Ovary (tissue), 10 donors: ENCODE measurements at places on chromosomes 3 and 15. TPM values are rescaled to one million over a fixed set of nuclear protein-coding genes. Genes with fewer than 3 reads are reported as not detected.
A peak's percentile ranks its signal among the peaks of the same experiment; 100 is the strongest.

GRCh38 chr15:53836618-53837017 lies 77.2 kb upstream of the WDR72 start:
- H3K4me1 ChIP-seq = no peaks in the 10 kb centered on the region
- no peaks in the 10 kb centered on the region for H3K27me3 ChIP-seq
- no peak overlapping the region for H3K27ac ChIP-seq
- no peak overlapping the region for H3K4me3 ChIP-seq

ENTPD3 gene
- 0.81 TPM for total RNA-seq

GRCh38 chr3:166554023-166554422 lies 716.8 kb upstream of the BCHE start:
- no peak overlapping the region for H3K4me3 ChIP-seq
- no peak overlapping the region for H3K27ac ChIP-seq
- no peaks in the 10 kb centered on the region for H3K36me3 ChIP-seq
- no peaks in the 10 kb centered on the region for H3K4me1 ChIP-seq
- no peaks in the 10 kb centered on the region for H3K27me3 ChIP-seq
- DNase-seq = no peak

- no peaks in the 10 kb centered on the region for H3K36me3 ChIP-seq
- no peak overlapping the region for H3K4me3 ChIP-seq
Measured at GRCh38 chr3:28726840-28727239, 378.2 kb upstream of the AZI2 start.

DNA sequence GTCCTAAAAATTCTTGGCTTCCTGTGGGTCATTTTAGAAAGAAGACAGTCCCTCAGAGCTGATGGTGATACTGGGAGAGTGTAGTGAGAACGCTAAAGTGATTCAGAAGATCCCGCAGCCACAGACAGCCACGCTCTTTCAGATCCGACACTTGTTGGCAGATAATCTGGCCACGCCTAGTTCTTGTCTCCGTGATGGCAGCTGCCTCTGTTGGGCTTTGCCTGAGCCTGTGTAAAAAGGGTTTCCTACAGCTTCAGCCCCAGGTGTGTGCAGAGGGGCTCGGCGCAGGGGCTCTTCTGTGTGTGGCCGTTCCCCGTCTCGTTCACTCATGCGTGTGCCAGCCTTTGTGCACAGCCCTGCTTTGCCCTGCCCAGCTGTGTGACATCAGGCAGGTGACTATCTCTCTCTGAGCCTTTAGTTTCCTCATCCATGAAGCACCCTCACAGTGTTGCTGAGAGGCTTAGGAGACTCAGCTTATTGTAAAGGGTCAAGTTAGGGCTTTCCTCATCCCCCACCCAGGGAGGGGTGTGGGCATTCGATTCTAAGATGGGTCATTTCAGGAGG lies 6.3 kb downstream of the IRAK2 start:
- H3K4me3 ChIP-seq = no peak overlapping the region
- no peak for DNase-seq
- no peaks in the 10 kb centered on the region for H3K4me1 ChIP-seq
- no peak overlapping the region for H3K27ac ChIP-seq

MUC20 gene
- total RNA-seq = 12.8 TPM

NDUFB4 gene
- total RNA-seq = 84.4 TPM

GRCh38 chr15:79896131-79896633 lies 632 bp downstream of the MTHFS start:
- no peaks in the 10 kb centered on the region for H3K4me1 ChIP-seq
- H3K27ac ChIP-seq = peak overlapping the region; percentile 77
- H3K27me3 ChIP-seq = no peaks in the 10 kb centered on the region
- DNase-seq = no peak

GRCh38 chr3:188319569-188319968 lies 165.6 kb downstream of the LPP start:
- no peak overlapping the region for H3K27ac ChIP-seq
- H3K4me3 ChIP-seq = no peak overlapping the region
- no peak for DNase-seq
- H3K36me3 ChIP-seq = no peaks in the 10 kb centered on the region

PLA2G4D gene
- not detected for total RNA-seq

- H3K27me3 ChIP-seq = no peaks in the 10 kb centered on the region
- H3K4me1 ChIP-seq = no peaks in the 10 kb centered on the region
- no peaks in the 10 kb centered on the region for H3K36me3 ChIP-seq
- H3K27ac ChIP-seq = no peak overlapping the region
- DNase-seq = no peak
- no peak overlapping the region for H3K4me3 ChIP-seq
Measured at GRCh38 chr15:85415783-85416182, 35.4 kb downstream of the AKAP13 start.

GRCh38 chr3:190044142-190044541 lies 76.6 kb downstream of the P3H2 start:
- H3K27me3 ChIP-seq = no peaks in the 10 kb centered on the region
- peaks cover 5% of the 10 kb centered on the region for H3K4me1 ChIP-seq
- DNase-seq = no peak
- no peak overlapping the region for H3K27ac ChIP-seq
- H3K4me3 ChIP-seq = no peak overlapping the region
- no peaks in the 10 kb centered on the region for H3K36me3 ChIP-seq

MYNN gene
- total RNA-seq = 23.6 TPM

DNA sequence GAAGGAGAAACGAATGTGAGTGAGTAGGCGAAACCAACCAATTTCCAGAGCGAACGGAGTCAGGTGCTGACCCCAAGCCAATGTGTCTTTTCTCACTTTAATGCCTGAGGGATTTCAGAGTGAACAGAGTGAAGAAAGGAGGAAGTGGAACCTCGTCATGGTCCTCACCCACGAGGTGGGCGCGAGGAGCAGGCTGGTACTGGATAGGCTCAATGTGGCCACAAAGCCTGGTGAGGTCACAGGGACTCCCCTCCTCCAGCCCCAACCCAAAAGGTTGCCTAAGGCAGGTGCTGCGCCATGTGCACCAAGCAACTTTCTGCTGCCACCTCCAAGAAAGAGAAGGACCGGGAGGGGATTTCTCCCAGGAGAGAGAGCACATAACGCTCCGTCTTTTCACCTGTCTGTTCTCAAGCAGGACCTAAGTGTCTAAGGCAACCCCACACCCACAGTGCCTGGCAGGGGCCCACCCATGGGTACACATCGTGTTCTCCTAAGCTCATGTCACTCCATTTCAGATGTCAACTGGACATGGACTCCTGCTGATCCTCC lies 3.8 kb downstream of the NRROS start:
- no peaks in the 10 kb centered on the region for H3K36me3 ChIP-seq
- DNase-seq = no peak
- H3K27me3 ChIP-seq = no peaks in the 10 kb centered on the region
- no peak overlapping the region for H3K4me3 ChIP-seq
- no peaks in the 10 kb centered on the region for H3K4me1 ChIP-seq
- no peak overlapping the region for H3K27ac ChIP-seq

DNA sequence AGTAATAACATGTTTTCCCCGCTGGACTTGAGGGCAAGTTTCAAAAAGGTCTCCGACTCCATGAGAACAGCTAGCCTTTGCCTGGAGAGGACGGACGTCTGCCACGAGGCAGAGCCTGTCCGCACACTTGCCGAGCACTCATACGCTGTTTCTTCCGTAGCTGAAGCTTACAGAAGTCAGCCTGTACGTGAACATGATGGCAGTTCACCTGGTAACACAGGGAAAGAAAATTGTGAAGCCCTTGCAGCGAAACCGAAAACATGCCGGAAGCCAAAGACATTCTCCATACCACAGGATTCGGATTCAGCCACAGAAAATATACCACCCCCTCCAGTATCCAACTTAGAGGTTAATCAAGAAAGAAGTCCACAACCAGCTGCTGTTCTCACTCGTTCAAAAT lies 43.9 kb upstream of the RASA2 start:
- no peaks in the 10 kb centered on the region for H3K27me3 ChIP-seq
- no peak overlapping the region for H3K27ac ChIP-seq
- H3K36me3 ChIP-seq = no peaks in the 10 kb centered on the region
- no peak for DNase-seq
- no peak overlapping the region for H3K4me3 ChIP-seq

UCN2 gene
- not detected for total RNA-seq

DNA sequence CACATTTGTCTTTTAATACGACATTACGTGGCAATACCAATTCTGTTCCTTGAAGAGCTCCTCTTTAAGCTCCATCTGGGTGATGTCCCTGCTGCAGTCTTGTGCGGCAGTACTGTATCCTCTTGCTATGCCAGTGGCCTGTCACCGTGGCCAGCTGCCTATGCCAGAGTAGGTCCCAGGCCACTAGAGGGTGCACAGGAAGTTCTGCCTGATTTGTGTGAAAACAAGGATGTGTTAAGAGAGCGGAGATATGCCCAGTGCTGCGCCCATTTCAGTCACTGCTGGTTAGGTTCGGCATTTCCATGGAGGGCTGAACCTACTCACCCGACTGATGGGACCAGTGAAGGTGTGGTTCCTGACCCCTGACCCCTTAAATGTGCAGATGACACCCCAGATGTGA lies 25.2 kb downstream of the NIPA1 start:
- H3K36me3 ChIP-seq = no peaks in the 10 kb centered on the region
- no peak for DNase-seq
- no peaks in the 10 kb centered on the region for H3K27me3 ChIP-seq

DNA sequence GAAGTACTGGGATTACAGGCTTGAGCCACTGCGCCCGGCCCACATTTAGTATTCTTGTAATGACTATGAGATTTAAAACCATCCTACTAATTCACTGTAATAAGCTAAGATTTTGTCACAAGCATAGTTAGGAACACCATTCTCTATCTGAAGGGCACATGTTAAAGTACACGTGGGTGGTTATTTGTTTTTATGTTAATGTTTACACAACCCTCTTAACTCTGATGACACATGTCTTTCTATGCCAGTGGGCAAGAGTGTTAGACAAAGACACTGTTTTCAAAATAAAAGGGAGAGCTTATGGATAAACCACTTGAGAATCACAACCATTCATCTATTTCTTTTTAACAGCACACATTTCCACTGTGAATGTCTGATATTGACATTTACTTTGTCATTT lies 537.6 kb upstream of the IL12A start:
- no peak for DNase-seq
- no peak overlapping the region for H3K4me3 ChIP-seq
- H3K4me1 ChIP-seq = no peaks in the 10 kb centered on the region
- no peak overlapping the region for H3K27ac ChIP-seq

SLCO3A1 gene
- total RNA-seq = 12.5 TPM

- no peak overlapping the region for H3K27ac ChIP-seq
- DNase-seq = no peak
Measured at GRCh38 chr3:179196098-179196497, 47.9 kb downstream of the PIK3CA start.

- peaks cover 3% of the 10 kb centered on the region for H3K4me1 ChIP-seq
- no peak overlapping the region for H3K4me3 ChIP-seq
- no peaks in the 10 kb centered on the region for H3K36me3 ChIP-seq
- no peak overlapping the region for H3K27ac ChIP-seq
Measured at GRCh38 chr3:56884387-56884786, 82.6 kb upstream of the ARHGEF3 start.

TEX55 gene
- not detected for total RNA-seq

MAGI1 gene
- 12.1 TPM for total RNA-seq

FGD5 gene
- total RNA-seq = 5.1 TPM

DBR1 gene
- 15.2 TPM for total RNA-seq

PRSS50 gene
- 0.40 TPM for total RNA-seq

DNA sequence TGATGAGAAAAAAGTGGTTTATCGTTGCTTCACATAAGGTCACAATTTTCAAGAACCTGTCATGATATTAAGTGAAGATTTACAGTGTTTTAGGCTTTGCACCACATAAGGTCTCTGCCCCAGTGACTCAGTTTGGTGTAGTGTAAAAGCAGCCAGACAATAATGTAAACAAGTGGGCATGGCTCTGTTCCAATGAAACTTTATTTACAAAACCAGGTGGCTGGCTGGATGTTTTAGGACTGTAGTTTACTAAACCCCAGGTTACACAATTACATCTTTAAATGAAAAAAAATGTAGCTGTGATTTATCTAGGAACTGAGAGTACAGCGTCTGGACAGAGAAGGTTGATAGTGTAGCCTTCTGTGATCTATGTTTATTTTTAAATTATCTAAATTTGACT lies 9.7 kb upstream of the FBXL22 start:
- no peaks in the 10 kb centered on the region for H3K36me3 ChIP-seq
- DNase-seq = no peak
- H3K4me3 ChIP-seq = no peak overlapping the region

MESP1 gene
- 1.3 TPM for total RNA-seq

SERINC4 gene
- 0.18 TPM for total RNA-seq

DNA sequence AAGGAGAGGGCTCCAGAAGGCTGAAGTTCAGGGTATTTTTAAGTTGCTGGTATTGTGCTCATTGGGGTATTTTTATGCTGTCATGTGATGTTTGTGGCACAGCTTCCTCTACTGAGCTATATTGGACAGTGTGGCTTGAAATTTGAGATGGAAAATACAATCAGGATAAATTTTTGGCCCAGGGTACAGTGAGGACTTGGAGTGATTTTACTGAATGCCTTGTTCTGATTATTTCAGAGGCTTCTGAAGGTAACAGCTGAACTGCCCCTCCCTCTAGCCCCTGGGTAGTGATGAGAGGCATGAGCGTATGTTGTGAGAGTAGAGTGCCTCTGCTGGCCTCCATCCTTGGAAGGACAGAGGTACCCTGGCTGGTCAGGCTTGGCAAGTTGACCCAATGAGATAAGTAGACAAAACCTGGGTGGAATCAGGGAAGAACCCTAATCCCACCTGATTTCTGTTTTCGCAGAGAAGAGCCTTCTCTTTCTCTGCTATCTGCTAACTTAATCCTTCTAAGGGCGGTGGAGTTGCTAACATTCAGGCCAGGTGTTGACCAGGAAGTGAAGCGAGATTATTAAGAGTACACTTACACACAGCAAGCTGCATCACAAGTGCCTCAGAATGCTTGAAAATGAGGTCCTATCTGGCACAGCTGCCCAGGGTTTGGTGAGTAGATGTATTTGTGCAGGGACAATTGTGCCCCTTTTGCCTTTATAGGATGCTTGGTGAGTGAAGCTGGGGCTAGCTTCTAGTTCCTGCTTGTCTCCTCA lies 98.1 kb upstream of the CLSTN2 start:
- H3K4me3 ChIP-seq = no peak overlapping the region
- DNase-seq = no peak
- no peaks in the 10 kb centered on the region for H3K36me3 ChIP-seq
- peaks cover 4% of the 10 kb centered on the region for H3K4me1 ChIP-seq
- H3K27me3 ChIP-seq = no peaks in the 10 kb centered on the region

GRCh38 chr3:172089250-172089649 lies 49.9 kb downstream of the FNDC3B start:
- H3K36me3 ChIP-seq = no peaks in the 10 kb centered on the region
- no peak for DNase-seq
- peaks cover 9% of the 10 kb centered on the region for H3K4me1 ChIP-seq
- no peak overlapping the region for H3K27ac ChIP-seq
- H3K4me3 ChIP-seq = no peak overlapping the region
- no peaks in the 10 kb centered on the region for H3K27me3 ChIP-seq

GRCh38 chr15:88990185-88990679 lies 77.1 kb upstream of the MFGE8 start:
- H3K27ac ChIP-seq = no peak overlapping the region
- H3K27me3 ChIP-seq = no peaks in the 10 kb centered on the region
- DNase-seq = no peak
- H3K36me3 ChIP-seq = no peaks in the 10 kb centered on the region
- no peak overlapping the region for H3K4me3 ChIP-seq
- H3K4me1 ChIP-seq = no peaks in the 10 kb centered on the region
